Chondrocyte (in vitro differentiated cells): ENCODE measurements at places on chromosomes 13 and 19. TPM values are rescaled to one million over a fixed set of nuclear protein-coding genes. Genes with fewer than 3 reads are reported as not detected.

GRCh38 chr19:467554-467953 is 6.7 kb upstream of the SHC2 start:
- no peak overlapping the region for H3K4me3 ChIP-seq
- H3K36me3 ChIP-seq: no peaks in the 10 kb centered on the region
- no peak overlapping the region for H3K27ac ChIP-seq
- H3K4me1 ChIP-seq: peaks cover 2% of the 10 kb centered on the region
- no peak for DNase-seq

DNA sequence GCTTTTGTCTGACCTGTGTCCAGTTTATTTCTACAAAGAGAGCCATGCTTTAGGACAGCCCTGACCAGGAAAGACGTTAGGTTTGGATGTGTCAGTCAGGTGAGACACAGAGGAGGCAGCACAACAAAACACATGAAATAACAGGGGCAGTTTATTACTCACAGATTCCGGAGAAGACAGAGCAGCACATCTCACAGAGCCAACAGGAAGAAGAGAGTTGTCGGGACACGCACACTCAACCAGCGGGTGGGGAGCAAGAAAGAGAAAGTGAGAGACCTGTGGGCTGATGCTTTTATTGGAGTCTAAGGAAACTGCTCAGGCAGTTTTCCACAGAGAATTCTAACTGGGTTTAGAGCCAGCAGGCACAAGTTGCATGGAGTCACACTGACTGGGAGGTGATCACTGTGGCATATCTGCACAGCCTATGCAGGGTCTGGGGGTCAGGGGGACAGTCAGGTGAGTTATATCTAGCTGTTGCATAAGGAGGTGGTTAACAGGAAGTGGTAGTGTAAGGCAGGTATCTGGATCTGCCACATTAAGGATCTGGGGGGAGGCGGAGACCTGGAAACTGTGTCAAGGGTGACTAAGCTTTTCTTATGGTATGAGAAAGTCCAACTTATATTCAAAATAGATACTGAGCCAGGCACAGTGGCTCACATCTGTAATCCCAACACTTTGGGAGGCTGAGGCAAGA is 24.1 kb upstream of the CEACAM20 start:
- peaks cover 5% of the 10 kb centered on the region for H3K4me1 ChIP-seq
- H3K27me3 ChIP-seq: peaks cover 10% of the 10 kb centered on the region
- H3K36me3 ChIP-seq: no peaks in the 10 kb centered on the region
- no peak overlapping the region for H3K27ac ChIP-seq

DNA sequence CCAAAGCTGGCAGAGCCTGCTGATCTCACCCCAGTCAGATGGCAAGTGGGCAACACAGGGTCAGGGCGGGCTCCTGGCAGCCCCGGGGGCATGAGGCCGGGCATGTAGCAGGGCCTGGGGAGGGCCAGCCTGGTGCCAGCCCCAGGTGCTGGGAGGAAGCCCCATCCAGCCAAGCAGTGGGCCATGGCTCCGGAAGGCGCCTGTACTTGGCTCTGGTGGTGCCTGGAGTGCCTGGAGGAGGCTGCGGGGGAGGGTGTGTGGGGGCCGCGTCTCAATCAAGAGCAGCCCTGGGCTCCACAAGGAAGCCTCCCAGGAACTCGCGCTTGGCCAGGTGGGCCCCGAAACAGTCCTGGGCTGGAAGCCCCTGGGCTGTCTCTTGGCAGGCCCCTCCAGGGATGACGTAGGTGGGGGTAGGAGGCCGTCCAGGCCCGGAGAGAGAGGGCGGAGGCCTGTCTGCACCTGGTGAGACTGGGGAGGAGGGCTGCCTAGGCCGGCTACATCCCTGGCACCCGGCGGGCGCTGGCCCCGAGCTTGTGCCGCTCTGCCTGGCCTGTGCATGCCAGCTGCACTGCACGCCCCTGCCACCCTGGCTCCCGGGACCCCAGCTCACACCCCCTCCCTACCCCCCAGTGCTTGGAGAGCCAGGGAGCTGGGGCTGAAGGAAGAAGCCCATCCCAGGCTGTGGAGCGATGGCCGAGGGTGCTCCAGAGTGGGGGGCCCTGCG is 45.9 kb downstream of the COMP start:
- no peaks in the 10 kb centered on the region for H3K27me3 ChIP-seq
- peaks cover 2% of the 10 kb centered on the region for H3K36me3 ChIP-seq
- peak; percentile 84 for DNase-seq
- no peak overlapping the region for H3K4me3 ChIP-seq
- no peaks in the 10 kb centered on the region for H3K4me1 ChIP-seq

- no peaks in the 10 kb centered on the region for H3K36me3 ChIP-seq
- DNase-seq: no peak
- no peaks in the 10 kb centered on the region for H3K27me3 ChIP-seq
- H3K27ac ChIP-seq: no peak overlapping the region
Observed at GRCh38 chr19:18769989-18770528, 21.0 kb downstream of the COMP start.

DNA sequence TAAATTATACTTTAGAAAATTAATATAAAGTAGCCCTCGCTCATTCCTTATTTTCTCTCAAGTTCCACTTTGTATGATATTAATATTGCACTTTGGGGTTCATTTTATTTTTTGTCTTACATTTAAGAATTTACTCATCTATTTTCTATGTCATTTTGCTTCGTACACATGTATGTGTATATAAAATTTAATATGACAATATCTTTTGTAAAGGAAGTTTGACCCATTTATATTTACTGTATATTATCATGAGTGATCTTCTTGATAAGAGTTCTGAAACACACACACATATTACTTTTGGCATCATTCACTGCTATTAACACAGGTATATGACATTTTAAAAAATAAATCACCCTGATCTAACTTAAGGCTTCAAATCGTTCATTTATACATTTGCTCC is 83.1 kb downstream of the IRS2 start:
- DNase-seq: no peak
- H3K4me3 ChIP-seq: no peak overlapping the region
- H3K27me3 ChIP-seq: no peaks in the 10 kb centered on the region
- H3K4me1 ChIP-seq: peaks cover 22% of the 10 kb centered on the region
- no peak overlapping the region for H3K27ac ChIP-seq
- H3K36me3 ChIP-seq: no peaks in the 10 kb centered on the region

The WASF3 gene
- 18.5 to 24.9 TPM (median 23.6 TPM) in 3 replicates for total RNA-seq

The GDF15 gene
- total RNA-seq: 6.2 to 149 TPM (median 149 TPM) in 3 replicates

The GPR18 gene
- total RNA-seq: not detected in 3 replicates

DNA sequence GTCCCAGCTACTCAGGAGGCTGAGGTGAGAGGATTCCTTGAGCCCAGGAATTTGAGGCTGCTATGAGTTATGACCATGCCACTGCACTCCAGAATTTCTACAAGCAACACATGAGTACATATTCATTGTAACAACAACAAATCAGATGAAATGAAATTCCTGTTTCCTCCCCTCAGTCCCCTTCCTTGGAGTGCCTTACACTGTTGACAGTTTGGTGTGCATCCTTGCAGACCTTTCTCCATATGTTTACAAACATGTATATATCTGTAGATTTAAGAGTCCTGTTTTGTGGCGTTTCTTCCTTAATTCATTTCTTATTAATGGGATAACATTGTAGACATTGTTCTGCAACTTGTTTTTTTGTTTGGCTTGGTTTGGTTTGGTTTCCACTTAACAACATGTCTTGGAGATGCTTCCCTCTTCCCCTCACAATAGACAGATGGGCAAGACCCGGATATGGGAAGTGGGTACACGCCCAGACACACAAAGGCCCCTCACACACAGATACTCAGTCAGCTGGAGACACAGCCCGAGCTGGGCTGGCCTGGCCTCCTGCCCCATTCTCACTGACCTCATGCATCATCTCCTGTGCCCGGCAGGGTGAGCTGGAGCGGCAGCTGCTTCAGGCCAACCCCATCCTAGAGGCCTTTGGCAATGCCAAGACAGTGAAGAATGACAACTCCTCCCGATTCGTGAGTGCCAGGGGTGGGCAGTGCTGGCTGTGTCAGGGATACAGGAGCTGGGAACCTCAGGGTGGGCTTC is 21.7 kb downstream of the MYH14 start:
- H3K36me3 ChIP-seq: peaks cover 8% of the 10 kb centered on the region
- no peak overlapping the region for H3K4me3 ChIP-seq
- H3K4me1 ChIP-seq: no peaks in the 10 kb centered on the region
- no peak overlapping the region for H3K27ac ChIP-seq

- peak overlapping the region; percentile 40 for H3K4me3 ChIP-seq
- H3K4me1 ChIP-seq: peaks cover 42% of the 10 kb centered on the region
- no peaks in the 10 kb centered on the region for H3K36me3 ChIP-seq
- no peaks in the 10 kb centered on the region for H3K27me3 ChIP-seq
- peak overlapping the region; percentile 46 for H3K27ac ChIP-seq
Observed at GRCh38 chr13:97142452-97142851, 79.7 kb upstream of the MBNL2 start.

DNA sequence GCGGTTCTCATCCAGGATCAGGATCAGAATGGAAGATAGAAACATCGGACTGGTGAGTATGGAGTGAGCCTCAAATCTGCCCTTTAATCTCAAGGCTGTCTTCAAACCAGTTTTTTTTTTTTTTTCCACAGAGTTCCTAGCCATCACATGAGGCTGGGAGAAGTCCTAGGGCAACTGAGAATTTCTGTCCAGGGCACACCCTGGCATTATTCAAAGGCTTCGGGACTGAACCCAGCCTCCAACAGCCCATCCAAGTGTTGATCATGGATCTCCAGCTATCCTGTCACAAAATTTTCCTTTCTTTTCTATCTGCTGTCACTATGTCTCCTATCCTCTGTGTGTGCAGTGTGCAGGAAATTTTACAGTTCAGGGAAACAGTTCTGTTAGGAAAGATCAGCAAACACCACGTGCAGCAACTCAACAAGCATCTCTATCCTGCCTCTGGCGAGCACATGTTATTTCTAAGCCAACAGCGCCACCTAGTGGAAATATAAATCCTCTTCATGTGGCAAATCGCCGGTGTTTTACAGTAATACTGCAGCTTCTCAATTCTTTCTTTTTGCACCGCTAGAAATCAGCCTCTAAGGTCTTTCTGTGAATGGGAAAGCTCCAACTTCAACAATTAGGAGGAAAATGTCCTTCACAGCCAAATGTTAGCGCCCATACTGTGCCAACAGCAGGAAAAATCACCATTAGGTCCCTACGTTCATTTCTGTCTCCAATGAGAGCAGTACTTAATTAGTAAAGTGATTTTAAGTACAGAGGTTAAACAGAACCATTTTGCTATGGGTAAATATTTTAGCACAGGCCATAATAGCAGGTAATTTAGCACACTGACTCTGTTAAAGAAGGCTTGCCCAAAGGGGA is 21.4 kb upstream of the ZNF181 start:
- H3K4me1 ChIP-seq: no peaks in the 10 kb centered on the region
- DNase-seq: no peak
- peaks cover 13% of the 10 kb centered on the region for H3K27me3 ChIP-seq
- no peak overlapping the region for H3K27ac ChIP-seq

DNA sequence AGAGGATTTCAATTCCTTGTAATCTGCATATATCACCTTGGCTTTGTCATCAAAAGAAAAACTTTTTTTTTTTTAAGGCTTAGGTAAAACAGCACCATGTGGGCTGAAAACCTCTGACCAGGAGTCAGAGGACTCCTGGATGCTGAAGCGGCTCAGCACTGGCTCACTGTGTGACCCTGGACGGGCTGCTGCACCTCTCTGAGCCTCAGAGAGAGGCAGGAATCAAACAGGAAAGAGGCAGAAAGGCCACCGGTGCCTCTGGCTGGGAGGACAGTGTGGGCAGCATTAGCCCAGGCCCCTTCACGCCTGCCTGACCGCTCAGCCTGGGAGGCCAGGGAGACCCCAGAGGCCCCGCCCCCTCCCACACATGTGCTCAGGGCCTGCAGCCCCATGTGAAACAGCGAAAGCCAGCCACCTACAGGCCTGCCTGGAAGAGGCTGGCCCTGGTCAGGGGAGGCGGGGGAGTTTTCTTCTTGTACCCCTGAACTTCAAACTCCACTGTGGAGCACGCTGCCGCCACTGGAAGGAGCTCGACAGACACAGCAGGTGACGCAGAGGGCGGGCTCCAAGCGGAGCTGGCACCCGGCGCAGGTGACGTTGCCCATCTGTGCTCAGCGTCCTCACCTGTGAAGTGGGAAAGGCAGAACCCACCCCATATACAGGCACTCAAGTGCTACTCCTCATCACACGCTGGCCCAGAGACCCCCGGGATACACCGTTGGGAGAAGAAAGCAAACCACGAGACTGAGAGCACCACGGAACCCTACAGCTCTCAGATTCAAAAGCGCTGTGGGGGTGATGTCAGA is 39.7 kb downstream of the MLLT1 start:
- H3K36me3 ChIP-seq: peaks cover 2% of the 10 kb centered on the region
- H3K27me3 ChIP-seq: no peaks in the 10 kb centered on the region
- H3K27ac ChIP-seq: no peak overlapping the region
- no peak overlapping the region for H3K4me3 ChIP-seq
- peaks cover 52% of the 10 kb centered on the region for H3K4me1 ChIP-seq
- peak; percentile 87 for DNase-seq

- no peak overlapping the region for H3K4me3 ChIP-seq
- peak; percentile 70 for DNase-seq
- no peaks in the 10 kb centered on the region for H3K4me1 ChIP-seq
- no peak overlapping the region for H3K27ac ChIP-seq
Observed at GRCh38 chr13:89784161-89784809, 1563.2 kb upstream of the MIR17HG start.

The PTPRS gene
- total RNA-seq: 129 to 133 TPM (median 130 TPM) in 3 replicates

- peaks cover 14% of the 10 kb centered on the region for H3K4me1 ChIP-seq
- no peak overlapping the region for H3K27ac ChIP-seq
- no peak overlapping the region for H3K4me3 ChIP-seq
Observed at GRCh38 chr13:27968316-27969081, 616 bp downstream of the CDX2 start.

The VASP gene
- 65.6 to 145 TPM (median 142 TPM) in 3 replicates for total RNA-seq

GRCh38 chr13:32381539-32381938 is 46.4 kb downstream of the N4BP2L1 start:
- no peak for DNase-seq
- H3K27me3 ChIP-seq: no peaks in the 10 kb centered on the region
- no peaks in the 10 kb centered on the region for H3K36me3 ChIP-seq
- no peak overlapping the region for H3K4me3 ChIP-seq
- no peaks in the 10 kb centered on the region for H3K4me1 ChIP-seq
- no peak overlapping the region for H3K27ac ChIP-seq
